ENCODE measurements at places on chromosomes 1 and 21.

- DNase-seq = no peak
Observed at GRCh38 chr1:233629305-233629935, 15.5 kb downstream of the KCNK1 start.

GRCh38 chr1:99348397-99349132, 84.3 kb downstream of the PLPPR4 start:
- DNase-seq = no peak

GRCh38 chr1:237303929-237304328, 261.9 kb downstream of the RYR2 start:
- no peak for DNase-seq

- DNase-seq = peak; percentile 75
Observed at GRCh38 chr1:210446479-210446878, 117.8 kb downstream of the HHAT start.

GRCh38 chr21:15211491-15212133, 146.8 kb upstream of the NRIP1 start:
- peak; percentile 56 for DNase-seq

DNA sequence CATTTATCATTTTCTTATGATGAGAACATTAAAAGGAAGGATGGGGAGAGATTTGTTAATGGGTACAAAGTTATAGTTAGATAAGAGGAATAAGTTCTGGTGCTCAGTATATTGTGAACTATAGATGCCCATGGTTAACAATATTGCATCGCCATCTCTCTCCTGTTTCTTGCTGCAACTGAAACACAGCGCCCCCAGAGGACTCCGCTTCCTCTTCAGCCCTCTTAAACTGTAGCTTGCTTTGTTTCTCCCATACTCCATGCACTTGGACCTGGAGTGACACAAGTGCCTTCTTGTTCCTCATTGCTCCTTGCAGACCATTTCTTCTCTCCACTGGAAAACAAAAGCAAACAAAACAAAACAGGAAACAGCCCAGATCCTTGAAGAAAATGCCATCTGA, 70.1 kb upstream of the NTPCR start:
- peak; percentile 61 for DNase-seq

DNA sequence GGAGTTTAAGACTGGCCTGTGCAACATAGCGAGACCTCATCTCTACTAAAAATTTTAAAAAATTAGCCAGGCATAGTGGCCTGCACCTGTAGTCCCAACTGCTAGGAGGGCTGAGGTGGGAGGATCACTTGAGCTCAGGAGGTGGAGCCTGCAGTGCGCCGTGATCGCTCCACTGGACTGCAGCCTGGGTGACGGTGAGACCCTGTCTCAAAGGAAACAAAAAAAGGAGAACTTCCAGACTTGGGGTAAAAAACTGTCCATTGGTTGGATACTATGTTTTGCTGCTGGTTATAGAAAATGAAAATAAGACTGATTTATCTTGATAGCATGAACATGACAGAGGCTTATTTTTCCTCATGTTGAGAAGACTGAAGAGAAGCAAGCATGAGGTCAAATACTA, 79.4 kb downstream of the WDR4 start:
- no peak for DNase-seq

DNA sequence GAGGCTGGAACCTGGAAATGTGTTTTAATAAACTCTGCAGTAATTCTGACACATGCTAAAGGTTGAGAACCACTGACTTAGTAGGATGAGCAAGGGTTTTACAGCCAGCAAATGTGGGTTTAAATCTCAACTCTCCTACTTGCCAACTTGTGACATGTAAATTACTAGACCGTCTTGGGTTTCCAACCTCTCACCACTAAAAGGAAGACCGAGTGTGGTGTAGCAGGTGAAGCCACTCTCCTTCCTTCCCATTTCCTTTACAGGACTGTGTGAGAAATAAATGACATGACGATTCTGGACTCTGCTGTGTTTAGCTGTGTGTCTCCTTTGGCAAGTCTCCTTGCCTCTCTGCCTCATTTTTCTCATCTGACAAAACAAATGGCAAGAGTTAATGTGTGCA, 49.5 kb upstream of the DNAJC6 start:
- DNase-seq = no peak

DNA sequence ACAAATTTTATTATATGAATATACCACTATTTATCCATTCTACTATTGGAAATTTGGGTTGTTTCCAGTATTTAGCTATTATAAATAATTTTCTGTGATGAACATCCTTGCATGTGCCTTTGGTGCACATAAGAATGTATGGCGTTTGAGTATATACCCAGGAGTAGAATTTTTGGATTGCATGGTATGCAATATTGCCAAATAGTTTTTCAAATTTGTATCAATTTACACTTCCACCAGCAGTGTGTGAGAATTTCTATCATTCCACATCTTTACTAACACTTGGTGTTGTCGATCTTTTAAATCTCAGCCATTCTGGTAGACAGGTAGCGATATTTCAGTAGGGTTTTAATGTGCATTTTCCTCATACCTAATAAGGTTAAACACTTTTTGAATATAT, 9.2 kb upstream of the FNBP1L start:
- no peak for DNase-seq

GRCh38 chr1:204975568-204976235, 67.3 kb upstream of the CNTN2 start:
- DNase-seq = peak; percentile 82

- DNase-seq = no peak
Observed at GRCh38 chr1:32696041-32696440, 6.5 kb downstream of the SYNC start.

- no peak for DNase-seq
Observed at GRCh38 chr1:220906561-220907334, 27.5 kb downstream of the HLX start.

DNA sequence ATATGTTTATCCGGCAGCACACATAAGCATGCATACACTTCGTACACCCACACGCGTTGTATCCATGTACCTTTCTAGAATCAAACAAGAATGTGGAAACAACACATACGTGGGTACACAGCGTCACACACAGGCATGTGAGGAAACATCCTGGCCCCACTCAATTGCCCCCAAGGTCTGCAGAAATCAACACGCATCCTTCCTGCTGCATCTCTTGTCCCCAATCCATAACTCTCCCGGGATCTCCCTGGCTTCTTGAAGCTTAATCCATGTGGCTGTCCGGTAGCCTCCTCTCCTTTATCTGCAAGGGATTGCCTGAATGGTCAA, 5.5 kb upstream of the TBX15 start:
- no peak for DNase-seq

- no peak for DNase-seq
Observed at GRCh38 chr1:27379564-27380122, 3.5 kb downstream of the CD164L2 start.

DNA sequence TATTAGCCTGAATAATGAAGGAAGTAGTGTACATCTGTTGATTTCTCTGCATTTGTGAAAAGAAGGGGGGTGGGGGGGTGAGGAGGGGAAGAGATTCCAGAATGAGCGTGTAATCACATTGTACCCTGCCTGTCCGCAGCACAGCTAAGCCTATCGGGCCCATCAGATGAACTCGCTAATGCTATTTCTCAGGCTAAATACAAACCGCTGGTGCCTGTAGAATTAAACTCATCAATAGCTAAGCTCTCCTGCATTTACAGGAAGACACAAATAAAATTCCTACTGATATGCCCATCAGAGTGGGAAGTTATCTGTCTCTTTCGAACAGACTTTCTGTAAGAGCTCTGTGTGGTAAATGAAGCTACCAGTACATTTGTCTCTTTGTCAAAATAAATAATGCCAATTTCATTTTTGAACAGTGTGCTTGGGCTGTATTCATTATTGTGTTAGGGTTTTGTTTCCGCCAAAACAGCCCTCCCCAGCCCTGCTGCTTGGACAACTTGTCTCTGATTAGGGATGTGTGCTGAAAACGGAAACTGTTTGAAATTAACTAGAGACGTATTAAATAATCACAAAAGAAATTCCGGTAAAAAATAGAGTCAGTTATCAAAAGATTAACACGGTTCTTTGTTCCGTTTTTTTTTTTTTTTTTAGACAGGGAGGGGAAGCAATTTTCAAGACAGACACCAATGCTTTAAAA, 305.4 kb downstream of the TTLL7 start:
- DNase-seq = peak; percentile 72

GRCh38 chr1:247352175-247352574, 20.5 kb upstream of the ZNF496 start:
- no peak for DNase-seq

Measured in islet precursor cell (in vitro differentiated cells).